Amniotic stem cell (primary cell): ENCODE measurements at places on chromosomes 4 and X.
A peak's percentile ranks its signal among the peaks of the same experiment; 100 is the strongest.

GRCh38 chr4:174604198-174604597, 81.9 kb upstream of the HPGD start:
- no peak for DNase-seq

- no peak for DNase-seq
Observed at GRCh38 chr4:166846939-166847338, 387.4 kb downstream of the SPOCK3 start.

DNA sequence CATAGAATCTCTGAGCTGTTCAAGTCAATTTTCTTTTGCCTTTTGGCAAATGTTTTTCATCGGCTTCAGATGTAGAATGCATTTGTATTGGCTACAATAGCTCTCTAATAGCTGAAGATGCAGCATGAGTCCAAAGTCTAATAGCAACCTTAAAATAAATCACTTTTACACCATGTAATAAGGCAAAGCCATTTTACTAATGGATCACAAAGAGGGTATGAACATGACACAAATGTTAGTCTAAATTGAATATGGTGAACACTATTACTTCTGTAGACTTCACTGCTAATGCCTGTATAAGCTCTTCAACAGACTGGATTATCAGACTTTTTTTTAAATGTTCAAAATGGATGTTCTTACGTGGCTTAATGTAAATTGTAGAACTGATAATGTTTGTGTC, 645.3 kb downstream of the TLL1 start:
- DNase-seq, result no peak

- DNase-seq, result no peak
Observed at GRCh38 chrX:10071451-10072144, 85.2 kb upstream of the CLCN4 start.

DNA sequence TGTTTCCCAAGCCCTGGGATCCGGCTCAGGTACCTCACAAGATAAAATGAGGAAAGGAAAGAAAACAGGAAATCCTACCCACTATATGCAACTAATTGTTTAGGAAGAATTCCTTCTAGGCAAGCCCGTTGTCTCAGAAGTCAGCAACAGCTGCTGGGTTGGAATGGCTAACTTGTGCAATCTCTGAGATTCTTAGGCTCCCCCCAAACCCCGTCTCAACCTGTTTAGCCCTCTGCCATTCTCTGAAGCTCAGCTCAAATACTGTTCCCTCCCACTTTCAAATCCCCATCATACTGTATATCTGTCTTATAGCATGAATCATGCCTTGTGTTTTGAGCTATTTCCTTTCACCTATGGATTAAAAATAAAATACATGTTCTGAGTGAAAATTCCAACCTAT, 28.9 kb downstream of the STARD8 start:
- no peak for DNase-seq

- DNase-seq, result no peak
Observed at GRCh38 chrX:16594490-16594889, 55.5 kb upstream of the S100G start.

DNA sequence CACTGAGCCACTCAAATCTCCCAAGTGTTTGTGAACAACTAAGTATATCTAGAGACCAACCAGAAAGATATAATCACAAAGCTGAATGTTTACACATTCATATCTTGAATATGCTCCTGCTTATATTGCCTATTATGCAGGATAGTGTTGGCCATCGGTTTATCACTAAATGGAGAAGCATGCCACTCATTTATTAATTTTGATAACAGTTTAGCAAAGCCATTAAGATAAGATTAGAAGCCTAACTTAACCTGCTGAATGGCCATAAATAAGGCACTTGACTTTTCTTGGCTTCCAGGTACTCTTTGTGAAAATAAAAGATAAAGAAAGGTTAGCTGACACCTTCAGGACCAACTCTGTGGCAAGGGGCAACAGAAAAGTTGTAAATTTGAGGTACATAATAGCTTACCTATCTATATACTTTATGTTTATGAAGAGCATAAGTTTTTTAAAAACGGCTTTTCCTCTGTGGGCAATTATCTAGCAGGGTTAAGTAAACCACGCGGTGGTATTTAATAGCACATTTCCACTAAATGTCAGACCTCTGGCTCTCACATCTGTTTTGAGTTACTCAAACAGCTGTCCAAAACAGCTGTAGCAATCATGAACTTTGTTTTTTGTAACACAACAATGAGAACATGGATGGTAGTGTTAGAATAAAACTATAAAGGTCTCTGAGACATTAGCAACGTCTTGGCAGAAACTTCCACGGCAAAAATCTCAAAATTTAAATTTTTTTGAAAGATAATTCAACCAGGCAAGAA, 58.8 kb upstream of the FTHL17 start:
- DNase-seq, result no peak

DNA sequence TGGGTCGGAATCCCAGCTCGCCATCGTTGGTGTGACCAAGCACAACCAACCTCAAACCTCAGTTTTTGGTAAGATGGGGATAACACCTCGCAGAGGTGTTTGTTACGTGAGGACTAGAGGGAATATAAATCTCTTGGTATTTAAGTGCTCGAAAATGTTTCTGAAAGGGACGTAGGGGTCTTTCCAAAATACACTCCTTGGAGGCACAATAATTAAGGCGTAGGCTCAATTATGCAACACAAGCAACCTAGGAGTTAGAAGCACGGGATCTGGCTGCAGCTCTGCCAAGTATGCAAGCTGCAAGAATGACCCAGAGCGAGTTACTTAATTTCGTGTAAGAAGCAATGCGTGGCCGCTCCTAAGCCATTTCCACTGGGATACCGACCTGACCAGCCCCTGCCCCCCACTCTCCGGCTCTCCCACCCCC, 552 bp downstream of the ADH5 start:
- DNase-seq, result peak; percentile 62

DNA sequence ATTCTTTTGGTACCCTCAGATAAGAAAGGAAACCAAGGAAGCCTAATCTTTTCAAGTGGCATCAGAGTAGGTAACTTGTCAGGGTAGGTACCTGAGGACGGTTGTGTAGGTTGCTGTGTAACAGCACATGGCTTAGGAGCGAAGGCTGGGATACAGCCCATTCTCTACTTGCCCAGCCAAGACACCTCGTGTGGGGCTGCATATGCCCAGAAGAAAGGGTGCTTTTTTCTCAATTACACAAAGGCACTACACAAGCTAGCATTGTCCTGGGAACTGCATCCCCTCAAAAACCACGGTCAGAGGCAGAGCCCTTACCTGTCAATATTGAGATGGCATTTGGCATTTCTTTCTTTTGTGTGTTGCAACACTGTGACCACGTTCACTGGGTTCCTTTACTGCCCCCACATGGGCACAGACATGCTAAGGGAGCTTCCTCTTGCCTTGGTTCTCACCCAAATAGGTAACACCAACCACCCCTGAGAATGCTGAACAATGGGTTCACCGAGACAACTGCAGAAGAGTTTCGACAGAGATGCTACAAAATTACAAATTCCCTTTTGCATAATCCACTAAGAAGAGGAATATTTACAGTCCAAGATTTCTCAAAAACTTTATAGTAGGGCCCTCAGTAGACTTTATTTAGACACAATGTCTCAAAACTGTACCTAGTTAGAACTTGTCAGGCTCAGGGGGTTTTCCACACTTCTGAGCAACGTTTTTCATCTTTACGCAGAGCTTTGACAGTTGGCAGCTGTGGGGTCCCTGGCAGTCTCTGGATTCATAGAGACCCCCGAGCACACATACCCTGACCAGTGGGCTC, 35.8 kb upstream of the TNIP3 start:
- no peak for DNase-seq

DNA sequence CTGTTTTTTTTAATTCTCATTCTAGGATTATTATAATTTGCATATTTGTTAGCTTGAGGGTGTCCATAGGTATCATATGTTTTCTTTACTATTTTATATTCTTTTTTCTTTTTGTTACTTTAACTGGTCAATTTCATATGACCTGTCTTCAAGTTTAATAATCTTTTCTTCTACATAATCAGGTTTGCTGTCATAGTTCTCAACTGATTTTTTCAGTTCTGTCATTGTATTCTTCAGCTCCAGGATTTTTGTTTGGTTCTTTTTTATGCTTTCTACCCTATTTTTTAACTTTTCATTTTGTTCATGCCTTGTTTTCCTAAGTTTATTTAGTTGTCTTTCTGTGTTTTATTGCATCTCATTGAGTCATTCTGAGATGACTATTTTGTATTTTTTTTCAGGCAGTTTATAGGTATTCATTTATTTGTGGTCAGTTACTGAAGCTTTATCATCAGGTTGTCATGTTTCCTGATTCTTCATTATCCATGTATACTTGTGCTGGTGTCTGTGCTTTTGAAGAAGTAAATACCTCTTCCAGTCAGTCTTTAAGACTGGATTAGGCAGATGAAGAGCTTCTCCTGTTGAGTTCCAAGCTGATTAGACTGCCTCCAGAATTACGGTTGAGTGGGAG, 220.3 kb upstream of the VEGFC start:
- DNase-seq, result no peak

- DNase-seq, result no peak
Observed at GRCh38 chrX:105260291-105261043, 40.0 kb upstream of the TEX13A start.

DNA sequence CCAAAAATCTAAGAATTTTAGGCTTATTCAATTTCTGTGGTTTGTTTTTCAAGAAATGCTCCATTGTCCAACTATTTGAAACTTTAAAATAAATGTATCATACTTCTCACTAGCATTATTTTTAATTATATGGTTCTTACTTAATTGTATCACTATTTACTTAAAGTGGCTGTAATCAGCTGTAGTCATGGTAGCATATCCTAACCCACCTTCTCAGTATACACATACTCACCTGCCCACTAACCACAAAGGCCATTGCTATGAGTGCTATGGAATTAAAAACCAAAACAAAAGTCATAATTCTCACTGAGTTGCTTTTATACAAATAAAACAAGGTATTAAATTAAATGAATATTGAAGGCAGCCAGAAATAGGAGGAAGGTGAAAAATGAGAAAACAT, 5.0 kb downstream of the FBXO8 start:
- DNase-seq, result no peak

- DNase-seq, result no peak
Observed at GRCh38 chrX:154486396-154487207, at the start of gene UBL4A. Gene UBL4A, minus strand, starts transcription at chrX:154486615. Its CDS starts 31 bp downstream, at chrX:154486584.

- DNase-seq, result no peak
Observed at GRCh38 chr4:73943555-73943954, 38.3 kb downstream of the PF4 start.

GRCh38 chrX:136767104-136767941, 13.4 kb downstream of the ARHGEF6 start:
- no peak for DNase-seq

GRCh38 chr4:183391204-183391603, 53.2 kb upstream of the CDKN2AIP start:
- no peak for DNase-seq

DNA sequence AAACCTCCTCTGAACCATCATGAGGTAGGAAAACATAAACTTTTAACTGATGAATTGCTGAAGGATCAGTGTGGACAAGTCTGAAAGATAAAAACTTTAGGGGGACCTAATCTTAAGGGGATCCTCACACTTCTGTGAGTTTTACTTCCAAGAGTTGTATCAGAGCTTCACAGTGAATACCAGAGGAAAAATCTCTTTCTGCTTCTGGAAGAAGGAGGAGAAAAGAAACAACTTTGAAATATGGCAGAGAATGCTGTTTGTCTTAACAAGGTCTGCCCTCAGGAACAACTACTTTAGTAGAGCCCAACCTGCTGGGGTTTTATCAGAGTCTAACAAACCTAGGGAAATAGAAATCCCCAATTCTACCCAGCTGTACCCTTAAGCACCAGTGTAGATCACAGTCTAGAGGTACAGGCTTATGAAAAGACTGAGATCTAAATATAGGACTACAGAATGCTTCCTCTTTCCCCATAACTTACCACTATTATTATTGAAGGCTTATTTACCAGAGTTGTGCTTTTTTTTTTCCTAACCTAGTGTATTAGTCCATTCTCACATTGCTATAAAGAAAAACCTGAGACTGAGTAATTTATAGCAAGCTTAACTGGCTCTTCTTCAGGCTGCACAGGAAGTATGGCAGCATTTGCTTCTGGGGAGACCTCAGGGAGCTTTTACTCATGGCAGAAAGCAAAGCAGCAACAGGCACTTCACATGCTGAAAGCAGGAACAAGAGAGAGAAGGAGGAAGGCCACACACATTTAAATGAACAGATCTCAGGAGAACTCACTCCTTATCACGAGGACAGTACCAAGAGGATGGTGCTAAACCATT, 167.9 kb downstream of the CAMK2D start:
- DNase-seq, result no peak

DNA sequence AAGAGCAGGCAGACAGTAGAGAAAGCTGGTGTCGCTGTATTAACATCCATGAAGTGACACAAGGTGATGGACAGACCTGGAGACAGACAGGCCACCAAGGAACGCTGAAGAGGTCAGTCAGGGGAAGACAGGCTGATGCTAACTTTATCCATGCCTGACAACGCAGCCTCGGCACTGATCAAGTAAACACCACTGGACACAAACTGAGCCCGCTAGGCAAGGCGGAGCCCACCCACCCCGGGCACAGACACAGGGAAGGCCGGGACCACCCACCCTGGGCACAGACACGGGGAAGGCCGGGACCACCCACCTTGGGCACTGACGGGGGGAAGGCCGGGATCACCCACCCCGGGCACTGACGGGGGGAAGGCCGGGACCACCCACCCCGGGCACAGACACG, 18.8 kb downstream of the PPP2R3B start:
- DNase-seq, result no peak

- no peak for DNase-seq
Observed at GRCh38 chrX:12013211-12013618, 125.1 kb upstream of the FRMPD4 start.

- no peak for DNase-seq
Observed at GRCh38 chrX:13937370-13938050, 92.2 kb downstream of the GEMIN8 start.

DNA sequence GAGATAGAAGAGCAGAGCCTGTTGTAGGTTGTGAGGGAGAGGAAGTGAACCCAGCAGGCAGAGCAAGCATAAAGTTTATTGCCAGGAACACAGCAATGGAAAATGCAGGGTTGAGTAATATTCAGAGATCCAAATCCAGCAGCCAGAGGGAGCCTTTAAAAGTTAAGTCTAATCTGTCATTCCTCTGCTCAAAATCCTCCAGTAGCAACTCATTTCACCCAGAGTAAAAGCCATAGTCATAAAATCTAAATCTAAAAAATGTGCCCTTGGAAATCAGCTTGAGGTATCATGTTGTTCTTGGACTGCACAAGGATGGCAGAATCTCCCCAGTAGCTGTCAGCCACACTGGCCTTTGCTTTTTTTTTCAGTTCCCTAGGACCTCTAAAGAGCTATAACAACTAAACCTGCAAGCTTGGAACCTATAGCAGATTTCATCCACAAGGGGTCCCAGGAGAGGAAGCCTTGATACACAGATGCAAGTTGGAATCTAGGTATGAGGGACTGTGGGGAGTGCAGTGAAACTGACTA, 62.9 kb upstream of the FRAS1 start:
- no peak for DNase-seq

- DNase-seq, result no peak
Observed at GRCh38 chr4:153241970-153242838, 38.0 kb downstream of the TRIM2 start.

GRCh38 chr4:90084277-90084966, 42.8 kb upstream of the CCSER1 start:
- DNase-seq, result no peak
